ENCODE measurements at places on chromosomes 7 and 10.
A peak's percentile ranks its signal among the peaks of the same experiment; 100 is the strongest.

DNA sequence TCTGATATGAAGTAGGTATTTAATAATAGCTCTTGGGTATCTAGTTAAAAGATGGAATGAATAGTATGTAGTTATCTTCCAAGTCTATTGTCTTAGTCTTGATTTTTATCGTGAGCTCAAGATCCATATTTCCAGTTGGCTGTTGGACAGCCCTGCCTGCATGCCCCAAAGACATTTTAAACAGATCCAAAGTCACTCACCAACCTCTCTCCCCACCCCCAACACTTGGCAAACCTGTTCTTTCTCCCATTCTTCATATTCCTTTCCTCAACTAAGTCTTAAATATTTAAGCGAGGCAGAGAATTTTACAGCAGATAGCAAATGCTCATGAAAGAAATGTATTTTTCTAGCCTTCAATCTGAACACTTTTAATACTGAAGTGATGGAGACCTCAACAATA, 80.7 kb upstream of the PALS2 start:
- no peak for ATAC-seq

GRCh38 chr10:29482591-29483431, 152.0 kb downstream of the SVIL start:
- no peak for ATAC-seq

GRCh38 chr10:2214092-2214491, 476.8 kb upstream of the ADARB2 start:
- ATAC-seq: peak; percentile 60

DNA sequence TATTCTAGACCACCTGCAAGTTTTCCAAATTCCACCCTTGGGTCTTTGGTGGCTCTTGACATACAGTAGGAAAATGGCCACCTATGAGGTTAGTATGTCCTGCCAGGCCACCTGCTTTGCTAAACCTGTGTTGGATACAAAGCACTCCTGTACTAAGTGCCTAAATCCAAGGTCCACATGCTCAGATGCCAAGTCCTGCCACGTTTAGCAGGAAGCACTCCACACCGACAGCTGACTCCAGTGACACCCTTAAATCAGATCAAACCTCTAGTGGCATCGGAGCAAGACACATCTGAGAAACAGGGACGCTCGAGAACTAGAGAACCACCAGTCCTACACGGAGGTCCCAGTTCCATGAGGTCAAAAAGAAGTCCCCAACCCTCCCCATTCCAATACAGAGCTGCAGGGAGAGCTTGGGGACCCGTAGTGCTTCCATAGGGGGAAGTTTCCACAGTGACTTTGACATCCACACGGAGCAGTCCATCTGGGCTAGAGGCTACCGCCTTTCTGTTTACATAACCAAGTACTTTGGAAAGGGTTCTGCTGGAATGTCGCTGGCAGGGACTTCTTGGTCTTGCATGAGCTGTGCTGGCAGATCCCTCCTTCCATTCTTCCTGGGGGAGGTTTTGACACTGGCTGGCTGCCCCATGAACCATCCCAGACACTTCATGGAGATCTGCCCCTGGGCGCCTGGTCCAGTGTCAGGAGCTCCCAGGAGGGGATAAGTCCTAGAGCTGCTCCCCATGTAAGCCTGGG, 290.6 kb downstream of the PRPF18 start:
- no peak for ATAC-seq

GRCh38 chr7:106565428-106565827, 95.5 kb downstream of the CCDC71L start:
- no peak for ATAC-seq

DNA sequence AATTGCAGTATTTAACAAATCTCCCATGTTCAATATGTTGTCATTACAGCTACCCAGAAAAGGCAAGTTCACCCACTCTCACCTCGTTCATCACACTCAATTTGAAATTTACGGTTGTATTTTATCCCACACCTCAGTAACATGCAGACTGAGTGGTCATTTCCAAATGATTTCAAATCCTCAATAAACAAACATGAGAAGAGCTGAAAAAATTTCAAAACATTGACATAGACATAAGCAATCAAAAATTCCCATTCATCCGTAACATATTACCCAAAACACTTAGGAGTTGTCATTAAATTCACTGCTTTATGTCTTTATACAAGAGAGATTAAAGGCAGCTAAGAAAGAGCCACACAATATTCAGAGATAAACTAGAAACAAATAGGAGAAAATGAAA, 61.7 kb upstream of the NEBL start:
- no peak for ATAC-seq

GRCh38 chr7:95421847-95422444, 12.9 kb downstream of the PON2 start:
- no peak for ATAC-seq

- no peak for ATAC-seq
Observed at GRCh38 chr7:135843214-135843613, 94.6 kb upstream of the FAM180A start.

DNA sequence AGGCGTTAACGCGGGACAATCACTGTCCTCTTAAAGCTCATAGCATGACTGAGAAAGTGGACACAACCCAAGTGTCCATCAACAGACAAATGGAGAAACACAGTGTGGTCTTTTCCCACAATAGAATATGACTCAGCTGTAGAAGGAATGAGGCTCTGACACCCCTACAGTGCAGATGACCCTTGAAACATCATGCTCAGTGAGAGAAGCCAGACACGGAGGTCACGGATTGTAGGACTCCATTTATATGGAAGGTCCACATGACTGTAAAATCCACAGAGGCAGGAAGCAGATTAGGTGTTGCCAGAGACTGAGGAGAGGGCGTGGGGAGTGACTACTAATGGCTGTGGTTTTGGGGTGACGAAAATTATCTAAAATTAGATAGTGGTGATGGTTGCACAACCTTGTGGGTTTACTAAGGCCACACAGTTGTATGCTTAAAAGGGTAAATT, 6.1 kb upstream of the NCAPG2 start:
- ATAC-seq: no peak

DNA sequence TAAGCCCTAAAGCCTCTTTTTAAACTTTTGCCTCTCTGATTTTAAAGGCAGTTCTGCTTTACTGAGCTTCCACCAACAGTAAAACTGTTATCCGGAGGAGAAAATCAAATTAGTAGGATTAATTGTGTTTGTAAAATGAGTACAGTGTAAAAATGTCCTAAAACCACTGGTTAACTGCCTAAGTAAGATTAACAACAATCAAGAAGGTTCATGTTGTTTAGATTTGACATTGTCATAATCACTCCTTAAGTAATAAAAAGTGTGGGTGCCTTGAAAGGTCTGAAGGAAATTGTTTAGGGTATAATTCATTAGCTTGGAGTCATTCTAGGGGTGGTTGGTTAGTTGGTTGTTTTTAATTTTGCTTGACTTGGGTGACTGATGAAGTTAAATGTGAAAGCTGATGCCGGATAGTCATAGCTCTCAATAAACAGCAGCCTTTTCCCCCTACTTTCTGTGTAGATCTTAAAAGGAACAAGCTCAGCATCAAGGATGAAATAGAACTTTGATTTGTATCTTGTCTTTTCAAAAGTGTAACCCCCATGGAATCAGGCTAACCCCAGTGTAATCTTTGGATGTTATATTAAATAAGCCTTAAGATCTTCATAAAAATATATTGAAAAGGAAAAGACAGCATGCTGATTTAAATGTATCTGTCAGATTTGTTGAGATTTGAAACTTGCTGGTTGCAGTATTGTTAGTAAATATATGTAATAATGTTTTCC, 148.3 kb downstream of the ARID5B start:
- no peak for ATAC-seq

- no peak for ATAC-seq
Observed at GRCh38 chr7:4960363-4960762, 1.4 kb upstream of the MMD2 start.

DNA sequence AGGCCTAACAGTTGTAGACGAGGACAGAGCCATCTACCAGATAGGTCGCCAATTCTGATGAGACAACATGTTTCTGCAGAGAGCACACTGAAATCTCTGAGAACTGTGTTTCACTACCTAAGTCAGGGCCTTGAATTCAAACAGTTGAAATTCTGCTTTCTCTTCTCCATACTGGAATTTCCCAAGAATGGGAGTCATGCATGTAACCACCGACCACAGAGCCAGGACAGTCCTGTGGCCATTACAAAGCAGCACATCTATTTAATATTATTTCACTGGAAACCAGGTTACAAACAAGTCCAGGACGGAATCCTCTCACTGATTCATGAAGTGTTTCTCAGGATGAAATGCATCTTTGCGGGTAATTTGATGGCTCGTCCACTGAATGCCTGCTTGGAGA, 62.0 kb upstream of the ST8SIA6 start:
- no peak for ATAC-seq

DNA sequence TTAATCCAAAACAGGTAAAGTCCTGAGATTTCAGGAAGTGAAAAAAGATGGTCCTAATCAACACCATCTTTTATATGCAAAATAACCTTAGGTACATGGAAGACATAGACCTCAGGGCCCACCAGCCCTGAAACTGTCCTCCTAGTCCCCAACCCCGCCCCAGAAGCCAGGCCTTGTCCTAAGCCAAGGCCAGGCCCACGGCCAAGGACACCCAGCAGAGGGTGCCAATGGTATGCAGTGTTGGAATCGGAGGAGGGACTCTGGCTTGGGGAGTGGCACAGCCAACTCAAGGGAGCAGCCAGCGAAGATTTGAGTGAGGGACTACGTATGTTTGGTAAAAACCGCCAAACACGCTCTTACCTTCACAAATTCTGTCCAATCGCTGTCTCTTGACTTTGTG, 96.7 kb downstream of the ZRANB1 start:
- peak; percentile 73 for ATAC-seq

DNA sequence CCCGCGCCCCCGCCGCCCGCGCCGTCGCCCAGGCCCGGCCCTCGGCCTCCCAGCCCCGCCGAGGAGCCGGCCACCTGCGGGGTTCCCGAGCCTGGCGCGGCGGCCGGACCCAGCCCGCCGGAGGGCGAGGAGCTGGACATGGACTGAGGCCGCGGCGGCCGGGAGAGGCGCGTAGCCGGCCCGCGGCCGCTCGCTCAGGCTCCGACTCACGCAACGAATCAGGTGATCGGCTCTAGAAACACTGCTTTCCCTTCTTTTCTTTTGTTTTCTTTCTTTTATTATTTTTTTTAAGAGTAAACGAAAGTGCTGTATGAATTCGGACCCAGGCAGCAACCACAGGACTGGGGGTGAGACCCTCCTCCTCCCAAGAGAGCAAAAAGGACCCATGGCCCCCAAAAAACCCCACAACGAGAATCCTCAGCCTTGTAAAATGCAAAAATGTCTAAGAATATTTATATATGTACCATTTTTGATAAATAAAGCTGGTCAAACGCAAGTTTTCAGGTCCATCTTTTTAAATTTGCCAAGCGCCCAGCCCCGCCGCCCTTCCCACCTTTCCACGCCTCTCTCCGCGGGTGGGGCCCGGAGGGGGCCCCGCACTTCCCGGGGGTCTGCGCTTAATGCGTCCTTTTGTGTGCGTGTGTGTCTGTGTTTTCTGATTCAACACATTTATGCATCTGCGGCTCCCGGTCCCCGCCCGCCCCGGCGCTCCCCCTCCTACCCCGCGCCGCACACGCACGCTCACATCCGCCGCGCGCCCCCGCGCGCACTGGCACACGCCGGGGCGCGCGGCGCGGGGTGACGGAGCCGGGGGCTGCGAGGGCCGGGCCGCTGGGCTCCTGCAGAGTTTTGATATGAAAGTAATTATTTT, 4.4 kb downstream of the UNCX start:
- ATAC-seq: no peak

DNA sequence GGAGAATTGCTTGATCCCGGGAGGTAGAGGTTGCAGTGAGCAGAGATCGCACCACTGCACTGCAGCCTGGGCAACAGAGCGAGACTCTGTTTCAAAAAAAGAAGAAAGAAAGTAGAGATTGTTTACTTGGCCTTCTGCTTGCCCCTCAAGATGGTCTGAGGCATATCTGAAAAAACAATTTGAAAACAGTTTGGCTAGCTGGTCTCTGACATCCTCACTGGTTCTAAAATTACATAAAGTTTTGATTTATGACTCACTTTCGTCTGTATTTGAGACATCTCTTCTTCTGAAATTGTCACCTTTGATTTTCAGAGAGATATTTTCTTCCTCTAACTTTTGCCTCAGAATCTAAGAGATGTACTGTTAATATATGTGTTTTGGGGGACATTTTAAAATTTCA, 49.6 kb upstream of the HELLS start:
- no peak for ATAC-seq

DNA sequence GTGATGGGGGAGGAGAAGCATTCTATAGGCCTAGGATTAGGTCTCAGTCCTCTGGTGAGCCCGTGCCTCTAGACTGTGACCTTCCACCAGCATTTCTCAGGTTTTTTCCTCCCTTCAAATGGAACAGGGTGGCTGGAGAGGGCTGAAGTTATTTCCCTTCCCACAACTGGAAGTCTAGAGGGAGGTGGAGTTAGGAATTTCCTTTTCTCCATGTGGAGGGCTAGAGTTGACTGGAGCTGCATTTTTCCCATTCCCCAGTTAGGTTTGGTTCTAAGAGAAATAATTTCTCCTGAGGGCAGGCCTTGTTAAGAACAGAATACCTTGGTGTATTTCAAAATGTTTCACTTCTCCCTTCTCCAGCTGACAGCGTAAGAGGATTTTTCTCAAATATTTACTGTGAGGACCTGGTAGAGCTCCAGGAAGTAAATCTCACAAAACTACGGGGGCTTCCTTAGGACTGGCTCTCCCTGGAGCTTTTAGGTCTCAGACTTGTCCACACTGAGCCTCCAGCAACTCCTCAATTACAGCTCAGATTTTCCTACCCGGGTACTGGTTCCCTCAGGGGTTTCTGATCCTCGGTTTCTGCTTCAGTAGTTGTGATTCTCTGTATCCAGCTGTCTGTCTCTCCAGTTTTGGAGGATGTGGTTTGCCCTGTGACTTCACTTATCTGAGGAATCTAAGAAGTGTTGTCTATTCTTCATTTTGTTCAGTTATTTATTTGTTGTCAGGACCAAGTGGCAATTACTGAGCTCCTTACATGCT, 6.0 kb upstream of the REEP3 start:
- no peak for ATAC-seq

GRCh38 chr7:34739651-34740300, 81.8 kb downstream of the NPSR1 start:
- ATAC-seq: no peak
